CD4-positive, alpha-beta T cell treated with Interleukin-15 for 4 hours (primary cell): ENCODE measurements at places on chromosomes 16 and 17.

- DNase-seq, result no peak
Measured at GRCh38 chr17:10620823-10621222, 36.3 kb downstream of the MYH3 start.

DNA sequence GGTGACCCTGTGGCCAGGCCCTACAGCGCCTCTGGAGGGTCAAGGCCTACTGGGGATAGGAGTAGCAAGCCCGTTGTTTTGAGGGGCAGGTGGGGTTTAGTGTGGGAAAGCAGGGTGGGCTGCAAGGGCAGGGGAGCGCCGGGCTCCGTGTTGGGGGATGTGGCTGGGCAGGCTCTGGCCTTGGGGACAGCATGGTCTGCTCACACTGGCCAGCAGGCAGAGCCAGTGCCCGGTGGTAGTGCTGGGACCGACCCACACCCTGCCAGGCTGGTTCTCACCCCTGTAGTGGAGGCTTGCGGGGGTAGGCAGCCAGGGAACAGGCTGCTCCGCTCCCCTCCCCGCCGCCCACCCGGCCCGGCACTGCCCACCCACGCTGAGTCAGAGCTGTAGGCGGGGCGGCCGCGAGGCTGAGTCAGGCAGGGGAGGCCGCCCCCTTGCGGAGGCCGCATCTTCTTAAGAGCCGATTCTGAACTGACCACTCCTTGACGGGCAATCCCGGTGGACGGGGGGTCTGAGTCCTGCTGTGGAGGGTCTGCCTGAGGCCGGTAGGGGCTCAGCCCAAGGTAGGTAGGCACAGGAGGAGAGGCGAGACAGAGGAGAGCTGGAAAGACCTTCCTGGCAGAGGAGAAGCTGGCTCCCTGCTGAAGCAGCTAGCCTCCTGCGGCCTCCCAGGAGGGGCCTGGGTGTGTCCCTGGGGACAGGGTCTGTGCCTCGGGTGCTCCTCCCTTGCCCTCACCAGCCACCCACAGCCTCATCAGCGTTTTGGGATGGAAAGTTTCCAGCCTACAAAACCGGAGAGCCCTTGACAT lies 62.4 kb downstream of the BAIAP2 start:
- DNase-seq, result peak; percentile 66

DNA sequence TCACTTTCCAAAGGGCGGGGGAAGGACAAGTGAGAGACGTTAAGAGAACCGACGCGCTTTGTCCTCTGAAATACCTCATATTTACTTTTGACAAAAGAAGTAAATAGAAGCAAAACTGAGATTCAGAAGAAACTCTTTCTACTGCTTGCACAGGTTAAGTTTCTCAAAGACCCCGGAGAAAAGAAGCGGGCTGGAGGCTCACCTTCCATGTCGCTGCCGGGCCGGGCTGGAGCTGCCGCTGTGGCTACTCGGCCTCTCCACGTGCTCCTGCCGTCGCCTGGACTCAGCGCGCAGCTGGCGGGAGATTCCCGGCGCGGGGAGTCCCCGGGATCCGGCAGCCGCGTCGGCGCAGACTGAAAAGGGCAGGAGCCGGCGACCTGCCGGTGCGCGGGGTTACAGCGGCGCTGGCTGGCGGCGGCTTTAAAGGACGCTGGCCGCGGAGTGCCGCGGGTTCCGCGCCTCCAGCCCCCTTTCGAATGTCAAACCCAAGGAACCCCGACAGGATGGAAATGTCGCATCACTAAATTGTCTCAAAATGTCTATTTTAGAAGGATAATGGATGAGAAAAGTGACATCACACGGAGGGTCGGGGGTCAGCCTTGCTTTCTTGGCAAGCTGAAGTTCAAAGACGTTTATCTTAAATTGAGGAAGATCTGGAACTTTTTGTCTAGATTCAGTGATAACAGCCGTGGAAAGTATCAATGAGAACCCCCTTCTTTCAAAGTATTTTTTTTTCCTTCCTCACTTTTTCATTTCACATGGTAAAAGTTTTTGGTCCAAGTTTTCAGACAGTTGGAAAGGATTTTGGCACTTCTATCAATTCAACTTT lies at the start of gene IKZF3:
Gene IKZF3 (minus strand): TSS at position 395 of the 829 bp plus-strand sequence. CDS start 186 bp downstream, at position 209.
- DNase-seq, result peak; percentile 79

- DNase-seq, result no peak
Measured at GRCh38 chr16:1890024-1890707, 18.2 kb upstream of the MEIOB start.

DNA sequence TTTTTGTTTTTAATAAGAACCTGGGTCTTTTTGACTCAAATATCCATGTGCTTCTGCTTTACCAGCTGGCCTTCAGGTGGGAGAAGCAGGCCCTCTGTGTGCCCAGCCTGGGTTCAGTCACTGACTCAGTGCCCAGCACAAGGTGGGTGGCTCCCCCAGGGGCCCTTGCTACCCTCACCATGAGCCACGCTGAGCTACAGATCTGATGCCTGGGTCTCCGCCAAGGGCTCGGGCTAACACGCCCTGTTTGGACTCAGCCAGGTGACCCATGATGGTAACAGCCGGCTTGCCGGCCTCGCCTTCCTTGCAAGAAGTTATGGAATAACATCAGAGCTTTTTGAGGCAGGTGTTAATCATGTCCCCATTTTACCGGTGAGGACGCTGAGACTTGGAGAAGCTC lies 109.5 kb upstream of the NLRP1 start:
- no peak for DNase-seq

- DNase-seq, result peak; percentile 83
Measured at GRCh38 chr17:78779850-78780249, 2.2 kb downstream of the CYTH1 start.

DNA sequence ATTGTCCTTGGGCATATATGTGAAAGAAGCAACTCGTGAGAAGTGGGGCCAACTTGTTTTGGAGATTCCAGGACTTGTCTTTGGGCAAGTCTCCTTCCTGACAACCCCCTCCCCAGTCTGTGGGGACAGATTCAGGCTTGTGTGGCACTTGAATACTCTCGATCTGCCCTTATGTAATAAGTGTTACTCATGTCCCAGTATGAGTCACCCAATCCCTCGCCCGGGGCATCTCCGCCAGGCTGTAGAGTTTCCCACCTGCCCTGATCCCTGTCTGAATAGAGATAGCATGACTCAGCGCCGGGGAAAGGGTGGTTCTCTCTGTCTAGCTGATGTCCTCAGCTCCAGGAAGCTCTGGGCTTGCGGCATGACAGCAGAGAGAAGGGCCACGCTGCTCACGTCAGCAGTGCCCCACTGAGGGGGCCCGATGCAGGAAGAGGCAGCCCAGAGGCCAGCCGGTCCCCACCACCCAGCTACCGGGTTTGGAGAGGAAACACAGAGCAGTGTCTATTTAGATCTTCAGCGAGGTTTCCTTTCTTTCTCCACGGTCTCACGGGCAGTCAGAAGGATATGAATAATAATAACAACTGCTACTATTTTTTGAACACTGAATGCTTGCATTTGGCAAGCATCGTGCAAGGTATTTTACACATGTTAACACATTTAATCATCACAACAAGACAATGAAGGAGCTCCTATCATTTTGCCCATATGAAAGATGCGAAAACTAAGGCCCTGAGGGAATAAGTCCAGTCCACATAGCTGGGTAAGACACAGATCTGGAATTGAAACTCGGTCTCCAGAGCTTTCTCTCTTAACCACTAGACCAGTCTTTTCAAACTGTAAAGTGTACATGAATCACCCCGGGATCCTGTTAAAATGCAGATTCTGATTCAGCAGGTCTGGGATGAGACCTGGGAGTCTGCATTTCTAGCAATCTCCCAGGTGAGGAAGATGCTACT lies 426.7 kb upstream of the MAF start:
- peak; percentile 65 for DNase-seq

DNA sequence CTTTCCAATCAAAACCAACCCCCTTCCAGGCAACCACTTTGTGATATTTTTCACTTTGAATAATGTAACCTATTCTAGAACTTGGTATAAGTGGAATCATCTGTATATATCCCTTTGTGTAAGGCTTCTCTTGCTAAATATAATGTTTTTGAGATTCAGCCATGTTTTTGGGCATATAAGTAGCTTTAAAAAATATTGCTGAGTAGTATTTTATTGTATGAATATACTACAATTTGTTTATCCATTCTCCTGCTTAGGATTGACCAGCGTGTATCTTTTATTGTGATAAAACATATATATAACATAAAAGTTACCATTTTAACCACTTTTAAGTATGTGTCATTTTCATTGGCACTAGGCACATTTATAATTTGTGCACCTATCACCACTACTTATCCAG lies 79.8 kb upstream of the GPR139 start:
- no peak for DNase-seq

DNA sequence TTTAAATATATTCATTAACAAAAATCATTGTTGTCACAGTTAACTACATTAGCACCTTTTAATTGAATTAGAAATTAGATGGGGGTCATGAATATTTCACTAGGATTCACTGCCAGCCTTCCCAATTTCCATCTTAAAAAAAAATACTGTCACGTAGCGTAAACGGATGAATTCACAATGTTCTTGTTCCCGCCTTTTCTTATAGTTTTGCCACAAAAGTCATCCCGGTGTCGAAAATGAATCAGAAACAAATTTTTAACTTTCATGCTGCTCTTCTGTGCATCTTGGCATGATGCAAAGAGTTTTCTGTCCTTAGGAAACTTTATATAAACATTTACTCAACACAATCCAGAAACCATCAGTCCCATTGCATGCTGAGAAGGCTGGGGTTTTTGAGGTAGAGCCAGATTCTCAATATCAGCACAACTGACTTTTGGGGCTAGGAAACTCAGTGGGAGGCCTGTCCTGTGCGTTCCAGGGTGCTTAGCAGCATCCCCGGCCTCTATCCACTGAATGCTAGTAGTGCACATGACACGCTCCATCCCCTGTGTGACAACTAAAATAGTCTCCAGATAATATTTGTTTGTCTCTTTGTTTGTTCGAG lies 252.9 kb upstream of the XYLT1 start:
- no peak for DNase-seq

GRCh38 chr16:18931756-18932155 lies 5.5 kb upstream of the SMG1 start:
- no peak for DNase-seq

DNA sequence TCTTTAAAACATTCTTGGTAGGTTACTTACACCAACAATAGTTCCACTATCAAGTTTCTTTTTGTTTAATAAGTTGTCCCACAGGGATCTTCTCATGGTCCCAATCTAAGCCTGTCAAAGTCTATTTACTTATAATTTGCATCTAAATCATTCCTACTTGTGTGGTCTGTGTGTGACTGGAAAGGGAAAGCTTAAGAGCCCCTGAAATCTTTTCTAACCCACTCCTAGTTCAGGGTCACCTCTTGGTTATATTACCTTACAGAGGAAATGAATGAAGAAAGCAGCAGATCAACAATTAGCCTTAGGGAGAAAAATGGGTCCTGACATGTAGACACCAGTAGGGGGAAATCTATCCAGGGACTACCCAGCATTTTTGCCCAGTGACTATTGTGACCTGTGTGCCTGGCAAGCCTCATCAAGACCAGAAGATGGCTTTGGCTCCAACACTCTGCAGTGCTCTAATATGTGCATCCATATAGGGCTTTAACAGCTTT lies 110.4 kb upstream of the HAS3 start:
- no peak for DNase-seq

- DNase-seq, result no peak
Measured at GRCh38 chr17:19579192-19579761, 45.6 kb downstream of the SLC47A1 start.

GRCh38 chr16:70766176-70766575 lies 34.8 kb downstream of the VAC14 start:
- DNase-seq, result no peak

DNA sequence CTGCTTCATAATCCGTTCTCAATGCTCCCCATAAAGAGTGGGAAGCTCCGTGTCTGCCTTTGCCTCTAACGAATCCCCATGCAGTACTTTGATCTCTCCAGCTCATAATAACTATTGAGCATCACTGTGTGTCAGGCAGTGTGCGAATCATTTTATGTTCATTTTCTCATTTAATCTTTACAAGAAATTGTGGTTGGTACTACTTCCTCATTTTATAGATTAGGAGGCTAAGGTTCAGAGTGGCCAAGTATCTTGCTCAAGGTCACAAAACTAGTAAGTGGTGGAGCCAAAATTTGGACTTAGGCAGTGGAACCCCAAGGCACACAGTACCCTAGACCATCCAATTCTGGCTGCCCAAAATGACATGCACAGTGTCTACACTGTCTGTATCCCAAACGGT lies 44.8 kb downstream of the ABCC12 start:
- DNase-seq, result no peak

DNA sequence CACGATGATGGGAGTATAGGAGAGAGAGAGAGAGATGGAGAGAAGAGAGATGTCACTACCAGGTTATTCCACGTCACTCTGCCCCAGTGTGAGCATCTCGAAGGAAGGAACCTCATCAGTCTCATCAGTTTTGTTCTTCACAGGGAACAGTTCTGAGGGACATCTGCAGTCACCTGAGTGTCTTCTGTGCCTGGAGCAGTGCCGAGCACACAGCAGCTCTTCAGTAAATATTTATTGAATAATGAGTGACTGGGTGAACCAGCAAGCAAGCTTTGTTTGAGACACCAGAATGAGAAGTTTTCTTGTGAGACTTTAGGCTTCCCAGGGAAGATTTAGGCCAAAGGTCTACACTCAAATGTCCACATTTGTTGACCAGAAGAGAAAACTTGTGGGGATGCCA lies 142.4 kb upstream of the IRX3 start:
- no peak for DNase-seq

- DNase-seq, result no peak
Measured at GRCh38 chr16:69443927-69444631, 19.7 kb downstream of the CYB5B start.

- DNase-seq, result no peak
Measured at GRCh38 chr16:83769397-83770008, 38.3 kb upstream of the HSBP1 start.

GRCh38 chr16:6602405-6602804 lies 730.2 kb upstream of the RBFOX1 start:
- no peak for DNase-seq

GRCh38 chr16:27381974-27382855 lies 19.8 kb upstream of the IL21R start:
- no peak for DNase-seq

- DNase-seq, result no peak
Measured at GRCh38 chr16:73063854-73064211, 15.9 kb upstream of the ZFHX3 start.

- DNase-seq, result no peak
Measured at GRCh38 chr17:82436601-82437324, 13.8 kb downstream of the CYBC1 start.

- no peak for DNase-seq
Measured at GRCh38 chr17:205817-206216, 24.4 kb upstream of the DOC2B start.

DNA sequence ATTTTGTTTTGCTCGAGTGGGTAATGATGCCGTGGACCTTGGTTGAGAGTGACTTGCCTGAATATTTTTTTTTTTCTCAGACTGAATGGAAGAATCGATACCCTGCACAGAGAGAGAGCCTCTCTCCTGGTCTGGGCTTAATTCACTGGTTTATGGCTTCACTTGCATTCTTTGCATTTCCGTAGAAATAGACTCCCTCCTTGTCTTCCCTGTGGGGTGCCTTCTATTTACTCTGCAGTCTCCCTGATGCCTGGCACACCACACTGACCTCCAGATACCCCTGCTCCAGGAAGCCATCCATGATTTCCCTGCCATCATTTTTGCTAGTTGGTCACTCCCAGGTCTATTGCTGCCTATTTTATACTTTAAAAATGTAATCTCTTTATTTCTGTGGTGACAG lies 238.0 kb downstream of the SNX29 start:
- no peak for DNase-seq

- no peak for DNase-seq
Measured at GRCh38 chr17:5527601-5528250, 41.4 kb downstream of the MIS12 start.
